Activated gamma-delta T cell (primary cell): ENCODE measurements at places on chromosomes 3 and 15.

DNA sequence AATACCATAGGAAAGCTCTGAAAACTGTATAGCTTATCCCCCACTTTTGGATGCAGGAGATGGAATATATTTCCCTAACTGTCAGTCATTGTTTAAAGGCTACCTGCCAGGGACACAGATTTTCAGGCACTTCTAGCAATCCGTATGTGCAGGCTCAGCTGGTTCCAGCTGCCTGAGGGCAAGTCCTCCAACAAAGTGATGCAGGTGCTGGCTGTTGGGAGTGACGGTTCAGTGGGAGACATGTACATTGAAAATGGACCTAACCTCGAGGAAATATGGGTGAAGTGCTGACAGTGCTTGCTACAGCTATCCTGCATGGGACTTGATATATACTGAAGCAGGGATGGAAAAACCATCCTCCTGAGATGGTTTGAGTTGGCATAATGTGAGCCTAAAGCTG lies 153.1 kb upstream of the GAP43 start:
- no peak for DNase-seq

GRCh38 chr3:74315291-74315690 lies 299.2 kb downstream of the CNTN3 start:
- DNase-seq: no peak

- no peak for DNase-seq
These were observed at the start of gene FAH for GRCh38 chr15:80152896-80153876. TSS of gene FAH (plus strand) at chr15:80152999. CDS start at chr15:80153055, 56 bp downstream.

- no peak for DNase-seq
These were observed 40.6 kb upstream of the PRR20G start for GRCh38 chr3:127328421-127328820.

GRCh38 chr15:78932258-78932808 lies 12.5 kb downstream of the CTSH start:
- DNase-seq: no peak

DNA sequence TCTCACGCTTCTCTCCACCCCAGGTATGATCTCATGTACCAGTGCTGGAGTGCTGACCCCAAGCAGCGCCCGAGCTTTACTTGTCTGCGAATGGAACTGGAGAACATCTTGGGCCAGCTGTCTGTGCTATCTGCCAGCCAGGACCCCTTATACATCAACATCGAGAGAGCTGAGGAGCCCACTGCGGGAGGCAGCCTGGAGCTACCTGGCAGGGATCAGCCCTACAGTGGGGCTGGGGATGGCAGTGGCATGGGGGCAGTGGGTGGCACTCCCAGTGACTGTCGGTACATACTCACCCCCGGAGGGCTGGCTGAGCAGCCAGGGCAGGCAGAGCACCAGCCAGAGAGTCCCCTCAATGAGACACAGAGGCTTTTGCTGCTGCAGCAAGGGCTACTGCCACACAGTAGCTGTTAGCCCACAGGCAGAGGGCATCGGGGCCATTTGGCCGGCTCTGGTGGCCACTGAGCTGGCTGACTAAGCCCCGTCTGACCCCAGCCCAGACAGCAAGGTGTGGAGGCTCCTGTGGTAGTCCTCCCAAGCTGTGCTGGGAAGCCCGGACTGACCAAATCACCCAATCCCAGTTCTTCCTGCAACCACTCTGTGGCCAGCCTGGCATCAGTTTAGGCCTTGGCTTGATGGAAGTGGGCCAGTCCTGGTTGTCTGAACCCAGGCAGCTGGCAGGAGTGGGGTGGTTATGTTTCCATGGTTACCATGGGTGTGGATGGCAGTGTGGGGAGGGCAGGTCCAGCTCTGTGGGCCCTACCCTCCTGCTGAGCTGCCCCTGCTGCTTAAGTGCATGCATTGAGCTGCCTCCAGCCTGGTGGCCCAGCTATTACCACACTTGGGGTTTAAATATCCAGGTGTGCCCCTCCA lies 19.1 kb downstream of the TYRO3 start:
- no peak for DNase-seq

DNA sequence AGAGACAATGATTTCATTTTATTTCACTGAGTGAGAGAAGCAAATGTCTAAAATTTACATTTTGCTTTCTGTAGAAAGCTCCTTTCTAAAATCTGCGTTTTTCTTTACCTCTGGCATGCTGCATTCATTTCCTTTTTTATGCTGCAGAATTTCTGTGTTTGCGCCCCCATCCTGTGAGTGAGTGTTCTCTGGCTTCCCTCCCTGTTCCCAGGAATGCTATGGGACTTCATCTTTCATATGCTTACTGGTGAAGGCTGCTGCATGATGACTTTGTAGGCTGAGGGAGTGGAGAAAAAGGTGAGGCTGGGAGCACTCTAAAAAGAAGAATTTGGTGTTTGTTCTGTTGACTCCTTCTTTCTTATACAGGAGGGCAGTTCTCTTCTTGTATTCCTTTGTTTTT lies 7.7 kb upstream of the TMC3 start:
- no peak for DNase-seq

- DNase-seq: no peak
These were observed 245.4 kb downstream of the ERC2 start for GRCh38 chr3:56222866-56223265.

DNA sequence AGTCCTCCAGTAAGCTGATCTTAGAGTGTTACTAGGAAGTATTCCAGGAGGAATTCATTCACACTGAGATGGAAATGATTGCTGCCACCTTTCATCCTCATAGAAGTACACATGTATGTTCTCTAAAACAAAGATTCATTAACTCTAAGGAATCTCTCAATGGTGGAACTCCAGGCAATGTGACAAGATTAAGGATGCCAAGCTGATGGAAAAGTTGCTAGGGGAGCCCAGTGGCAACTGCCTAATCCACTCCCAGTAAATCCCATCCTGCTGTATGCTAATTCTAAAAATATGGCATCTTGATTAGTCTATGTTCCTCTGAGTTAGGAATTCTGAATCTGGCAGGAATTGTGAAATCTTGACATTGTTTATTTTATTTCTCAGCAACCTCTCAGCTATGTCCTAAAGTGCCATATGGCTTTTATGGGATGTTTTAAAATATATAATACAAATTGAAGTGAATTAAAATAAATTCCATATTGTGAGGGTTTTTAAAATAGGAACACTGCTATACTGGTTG lies 210.0 kb upstream of the TRIM42 start:
- no peak for DNase-seq

DNA sequence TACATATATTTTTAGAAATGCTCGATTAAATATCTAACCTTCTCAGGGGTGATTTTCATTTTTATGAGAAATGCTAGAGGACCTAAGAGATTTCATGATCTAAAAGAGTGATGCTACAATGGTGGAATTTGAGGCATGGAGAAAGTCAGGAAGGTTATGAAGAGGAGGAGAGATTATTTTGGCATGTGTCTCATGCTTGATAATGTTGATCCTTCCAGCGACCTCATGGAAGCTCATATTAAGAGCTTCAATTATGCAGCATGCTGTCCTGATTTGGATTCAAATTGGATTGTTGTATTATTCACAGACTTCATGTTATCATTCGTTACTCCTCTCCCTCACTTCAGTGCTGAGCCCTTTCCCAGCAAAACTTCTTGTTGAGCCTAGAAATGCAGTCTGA lies 112.5 kb downstream of the RAP2B start:
- DNase-seq: no peak

DNA sequence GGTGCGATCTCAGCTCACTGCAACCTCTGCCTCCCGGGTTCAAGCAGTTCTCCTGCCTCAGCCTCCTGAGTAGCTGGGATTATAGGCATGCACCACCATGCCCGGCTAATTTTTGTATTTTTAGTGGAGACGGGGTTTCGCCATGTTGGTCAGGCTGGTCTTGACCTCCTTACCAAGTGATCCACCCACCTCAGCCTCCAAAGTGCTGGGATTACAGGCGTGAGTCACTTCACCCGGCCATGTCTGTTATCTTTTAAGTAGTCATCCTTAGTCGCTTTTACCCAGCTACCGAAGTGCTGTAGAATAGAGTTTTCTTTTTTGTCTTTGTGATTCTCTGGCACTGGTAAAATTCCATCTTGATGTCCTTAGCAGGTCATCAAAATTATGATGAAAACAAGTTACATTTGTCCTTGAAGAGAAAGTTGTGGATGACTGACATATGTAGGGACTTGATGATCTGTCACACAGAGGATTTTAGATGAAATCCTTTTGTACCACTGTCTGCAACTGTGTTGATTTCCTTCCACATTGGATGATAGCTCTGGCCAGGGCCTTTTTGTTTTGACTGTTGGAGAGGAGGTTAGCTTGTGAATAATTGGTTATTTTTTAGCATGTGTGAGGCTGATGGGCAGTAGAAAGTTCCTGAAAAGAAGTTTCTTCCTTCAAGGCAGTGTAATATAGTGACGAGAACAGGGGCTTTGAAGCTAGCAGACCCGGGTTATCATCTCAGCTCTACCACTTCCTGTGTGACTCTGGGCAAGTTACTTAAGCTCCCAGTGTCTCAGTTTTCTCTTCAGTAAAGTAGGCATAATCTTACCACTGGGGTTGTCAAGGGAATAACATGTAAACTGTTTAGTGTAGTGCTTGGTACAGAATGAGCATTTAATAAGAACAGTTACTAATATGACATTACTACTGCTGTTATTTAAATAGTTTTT lies 18.8 kb downstream of the ATG7 start:
- no peak for DNase-seq

DNA sequence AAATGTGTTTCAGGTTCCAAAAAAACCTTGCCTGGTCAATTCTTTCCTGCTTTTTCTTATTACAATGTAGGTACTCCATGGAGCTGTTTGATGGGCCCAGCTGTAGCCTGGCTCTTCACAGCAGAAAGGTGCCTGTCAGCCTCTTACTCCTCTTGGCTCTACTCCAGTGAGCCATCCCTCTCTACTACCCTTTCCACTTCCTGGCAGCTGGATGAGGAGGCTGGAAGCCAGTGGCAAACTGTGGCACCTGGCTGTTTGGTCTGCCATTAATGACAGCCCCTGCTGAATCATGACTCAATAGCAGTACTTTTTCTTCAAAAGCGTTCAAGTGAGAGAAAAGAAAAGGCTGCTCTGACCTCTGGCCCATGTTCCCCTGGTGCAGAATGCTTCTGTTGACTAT lies 618.1 kb downstream of the PYDC2 start:
- DNase-seq: no peak

GRCh38 chr3:31358473-31359070 lies 174.2 kb upstream of the STT3B start:
- no peak for DNase-seq

DNA sequence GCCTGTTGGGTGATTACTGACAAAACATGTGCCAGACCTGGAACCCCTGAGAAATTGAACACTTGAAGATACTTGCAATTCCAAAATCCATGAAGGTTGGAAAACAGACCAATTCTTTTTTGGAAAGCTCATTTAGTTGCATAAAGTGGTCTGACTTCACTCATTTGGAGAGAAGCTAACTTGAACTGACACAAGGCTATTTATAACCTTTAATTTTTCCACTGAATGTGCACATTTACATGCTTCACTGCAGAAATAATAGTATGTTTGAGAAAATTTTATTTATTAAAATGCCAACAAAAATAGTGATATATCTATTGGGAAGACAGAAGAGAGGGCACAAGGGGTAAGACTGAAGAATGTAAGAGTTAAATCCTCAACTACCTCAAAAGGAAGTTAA lies 92.1 kb downstream of the MOBP start:
- no peak for DNase-seq

DNA sequence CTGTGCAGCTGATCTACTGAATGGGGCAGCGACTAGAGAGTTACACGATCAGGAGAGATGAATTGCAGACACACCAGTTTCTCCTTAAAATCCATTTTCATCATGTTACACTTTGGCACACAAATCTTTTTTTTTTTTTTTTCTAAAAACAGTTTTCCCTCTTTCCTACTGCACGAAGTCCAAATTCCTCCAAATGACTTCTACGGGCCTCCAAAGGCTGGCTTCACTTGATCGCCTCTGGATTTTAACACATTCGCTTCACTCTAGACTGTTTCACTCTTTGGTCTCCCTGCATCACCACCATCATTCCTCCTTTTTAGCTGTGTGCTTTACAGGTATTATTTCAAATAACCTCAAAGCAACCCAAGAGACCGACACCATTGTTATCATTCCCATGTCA lies 268.6 kb downstream of the RORA start:
- no peak for DNase-seq

DNA sequence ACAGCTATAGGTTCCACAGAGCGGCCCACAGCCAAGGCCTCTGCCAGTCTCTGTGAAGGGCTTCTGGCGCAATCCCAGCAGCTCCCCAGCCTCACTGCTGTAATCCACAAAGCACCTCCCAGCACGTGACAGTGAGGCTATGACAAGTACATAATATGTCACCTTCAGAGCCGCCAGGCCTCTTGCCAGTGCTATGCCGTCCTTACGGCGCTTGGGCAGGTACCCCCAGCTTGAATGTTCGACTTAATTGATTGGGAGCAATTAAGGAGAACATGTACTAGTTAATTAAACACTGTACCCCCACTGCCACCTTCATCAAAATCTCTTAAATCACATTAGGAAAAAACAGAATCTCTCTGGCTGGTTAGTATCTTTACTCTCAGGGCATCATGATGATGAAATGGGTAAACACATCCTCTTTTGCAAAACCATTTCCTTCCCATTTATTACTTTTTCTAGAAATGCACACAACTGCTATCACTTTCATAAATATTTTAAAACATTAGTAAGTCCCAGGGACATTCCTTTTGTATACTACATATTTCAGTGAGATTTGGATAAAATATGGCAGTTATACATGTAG lies 169.9 kb downstream of the XXYLT1 start:
- no peak for DNase-seq

- no peak for DNase-seq
These were observed 14.6 kb downstream of the UBAP1L start for GRCh38 chr15:65100442-65100841.

GRCh38 chr3:89362496-89362895 lies 255.1 kb downstream of the EPHA3 start:
- no peak for DNase-seq

DNA sequence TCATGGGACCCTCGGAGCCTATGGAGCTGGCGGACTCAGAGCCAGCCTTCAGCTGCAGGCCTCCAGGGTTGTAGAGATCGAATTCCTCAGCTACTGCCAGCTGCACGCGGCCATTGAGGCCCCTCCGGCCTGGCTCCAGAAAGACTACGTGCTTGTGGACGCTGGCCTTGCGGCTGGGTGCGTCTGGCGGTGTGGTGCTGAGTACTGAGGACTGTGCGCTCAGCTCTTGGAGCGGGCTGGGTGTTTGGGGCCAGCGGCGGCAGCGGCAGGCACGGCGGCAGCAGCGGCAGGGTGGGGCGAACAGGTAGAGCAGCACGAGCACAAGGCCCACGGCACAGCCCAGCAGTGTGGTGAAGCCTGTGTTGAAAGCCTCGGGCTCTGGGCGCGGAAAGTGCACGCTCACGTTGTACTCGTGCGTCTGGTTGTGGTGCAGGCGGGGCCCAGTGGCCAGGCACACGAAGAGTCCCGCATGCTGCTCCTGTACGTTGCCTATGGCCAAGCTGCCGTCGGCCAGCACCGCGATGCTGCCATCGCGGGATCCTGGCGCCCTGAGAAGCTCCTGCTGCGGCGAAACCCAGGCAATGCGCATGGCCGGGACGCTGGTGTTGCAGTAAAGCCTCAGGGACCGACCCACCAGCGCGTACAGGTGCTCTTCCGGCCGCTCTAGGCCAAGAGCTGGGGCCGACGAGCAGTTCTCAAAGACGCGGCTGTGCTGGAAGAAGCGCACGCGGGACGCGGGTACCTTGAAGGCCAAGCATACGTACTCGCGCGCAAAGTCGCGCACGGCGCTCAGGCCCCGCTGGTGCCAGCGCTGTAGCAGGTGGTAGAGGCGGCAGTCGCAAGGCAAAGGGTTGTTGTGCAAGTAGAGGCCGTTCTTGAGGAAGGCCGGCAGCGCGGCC lies 1.3 kb downstream of the AMIGO3 start:
- no peak for DNase-seq
